Foreskin keratinocyte (primary cell): ENCODE measurements at places on chromosomes 7 and 10.

GRCh38 chr7:134618756-134619530 lies 27.7 kb upstream of the BPGM start:
- DNase-seq = peak; percentile 78

GRCh38 chr10:92590623-92591549 lies 2.0 kb upstream of the KIF11 start:
- DNase-seq = no peak

DNA sequence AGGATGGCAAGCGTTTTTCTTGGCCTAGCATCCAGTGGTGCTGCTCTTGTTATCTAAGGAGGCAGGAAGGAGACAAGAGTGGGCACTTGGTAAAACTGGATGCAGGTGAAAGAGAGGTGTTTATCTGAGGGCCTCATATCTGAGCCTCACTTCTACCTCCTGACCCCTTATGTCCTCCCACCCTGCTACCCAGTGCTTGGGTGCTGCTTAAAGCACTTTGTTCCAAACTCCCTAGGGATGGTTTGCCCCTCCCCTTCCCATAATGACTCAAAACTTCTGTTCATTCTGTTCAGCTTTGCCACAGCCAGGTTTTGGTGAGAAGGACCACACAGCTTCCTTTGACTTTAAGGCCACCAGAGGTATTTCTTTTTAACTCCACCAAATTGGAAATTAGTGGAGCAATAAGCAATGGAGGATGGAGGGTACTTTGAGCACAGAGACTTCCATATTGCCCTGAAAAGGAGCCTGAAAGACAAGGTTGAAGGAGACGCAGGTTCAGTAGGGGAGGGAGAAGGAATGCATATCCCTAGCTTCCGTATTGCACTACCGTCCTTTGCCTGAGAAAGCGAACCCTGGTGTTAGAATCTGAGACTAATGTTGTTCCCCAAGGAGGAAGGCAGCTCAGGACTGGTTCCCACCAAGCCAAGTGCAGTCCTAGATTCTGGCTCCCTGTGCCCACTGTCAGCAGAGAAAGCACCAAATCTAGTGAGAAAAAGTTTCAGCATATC lies 30.1 kb downstream of the ENTPD1 start:
- DNase-seq = no peak

GRCh38 chr7:82345886-82346285 lies 97.7 kb downstream of the CACNA2D1 start:
- no peak for DNase-seq

DNA sequence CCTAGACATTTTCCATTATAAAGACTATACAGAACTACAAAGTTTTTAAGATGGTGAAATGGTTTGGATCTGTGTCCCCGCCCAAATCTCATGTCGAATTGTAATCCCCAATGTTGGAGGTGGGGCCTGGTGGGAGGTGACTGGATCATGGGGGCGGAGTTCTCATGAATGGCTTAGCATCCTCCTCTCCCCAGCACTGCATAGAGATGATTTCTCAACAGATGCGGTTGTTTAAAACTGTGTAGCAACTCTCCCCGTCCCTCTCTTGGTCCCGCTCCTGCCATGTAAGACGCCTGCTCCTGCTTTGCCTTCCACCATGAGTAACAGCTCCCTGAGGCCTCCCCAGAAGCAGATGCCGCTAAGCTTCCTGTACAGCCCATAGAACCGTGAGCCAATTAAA lies 1.6 kb downstream of the FAM133B start:
- no peak for DNase-seq
